Activated T-cell treated with anti-CD3 and anti-CD28 coated beads, Interleukin-2, amount 50 U/mL, for 48 hours (primary cell): ENCODE measurements at places on chromosomes 5 and 9.

- DNase-seq = no peak
These were observed 3.0 kb upstream of the C9orf153 start for GRCh38 chr9:86262492-86262891.

GRCh38 chr9:8140557-8140956 is 341.0 kb upstream of the DMAC1 start:
- DNase-seq = no peak

DNA sequence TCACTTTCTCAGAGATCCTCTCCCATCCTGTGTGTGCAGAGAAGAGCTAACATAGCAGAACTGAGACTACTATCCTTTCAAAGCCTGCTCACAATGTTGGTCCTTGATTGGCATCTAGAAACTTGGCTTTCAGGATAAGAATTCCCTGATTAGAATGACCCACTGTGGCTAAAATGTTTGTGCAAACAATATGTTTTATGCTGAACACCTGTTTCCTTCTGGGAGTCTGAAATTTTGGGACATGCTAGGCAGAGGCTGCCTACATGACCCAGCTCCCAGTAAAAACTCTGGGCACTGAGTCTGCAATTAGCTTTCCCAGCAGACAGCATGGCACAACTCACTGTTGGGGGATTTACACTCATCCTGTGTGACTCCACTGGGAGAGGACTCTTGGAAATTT is 78.9 kb downstream of the CFAP95 start:
- DNase-seq = no peak

GRCh38 chr9:316382-316965 is 101.8 kb downstream of the DOCK8 start:
- no peak for DNase-seq

DNA sequence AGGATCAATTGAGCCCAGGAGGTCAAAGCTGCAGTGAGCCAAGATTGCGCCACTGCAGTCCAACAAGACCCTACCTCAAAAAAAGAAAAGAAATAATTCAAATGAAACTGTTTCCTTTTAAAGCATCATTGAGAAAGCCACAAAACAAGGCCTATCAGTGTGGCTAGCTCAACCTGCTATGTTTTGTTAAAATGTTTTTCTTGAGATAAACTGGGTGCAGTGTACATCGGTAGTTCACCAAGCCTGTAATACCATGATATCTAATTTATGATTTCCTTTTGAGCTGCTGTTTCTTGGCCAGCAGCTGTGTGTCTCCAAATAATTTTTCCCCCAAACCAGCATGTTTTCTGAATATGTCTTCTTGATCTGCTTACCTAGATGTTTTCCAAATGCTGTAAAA is 97.3 kb upstream of the GOLGA1 start:
- no peak for DNase-seq

DNA sequence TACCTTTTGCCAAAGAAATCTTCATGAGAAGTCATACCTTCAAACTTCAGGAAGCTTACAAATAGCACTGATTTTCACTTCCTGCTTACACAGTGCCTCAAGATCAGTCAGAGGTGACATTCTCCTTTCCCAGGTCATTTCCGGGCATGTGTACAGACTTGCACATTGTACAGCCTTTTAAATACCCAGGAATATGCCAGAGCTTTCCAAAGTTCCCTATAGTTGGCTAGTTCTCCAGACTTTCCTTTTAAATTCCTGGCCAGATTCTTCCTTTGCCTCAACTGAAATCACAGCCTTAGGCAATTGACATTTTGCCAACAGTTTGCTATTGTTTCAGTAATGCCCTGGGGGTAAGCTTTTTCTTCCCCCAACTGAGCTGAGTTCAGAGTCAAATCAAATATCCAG is 47.2 kb downstream of the RFX3 start:
- DNase-seq = no peak

DNA sequence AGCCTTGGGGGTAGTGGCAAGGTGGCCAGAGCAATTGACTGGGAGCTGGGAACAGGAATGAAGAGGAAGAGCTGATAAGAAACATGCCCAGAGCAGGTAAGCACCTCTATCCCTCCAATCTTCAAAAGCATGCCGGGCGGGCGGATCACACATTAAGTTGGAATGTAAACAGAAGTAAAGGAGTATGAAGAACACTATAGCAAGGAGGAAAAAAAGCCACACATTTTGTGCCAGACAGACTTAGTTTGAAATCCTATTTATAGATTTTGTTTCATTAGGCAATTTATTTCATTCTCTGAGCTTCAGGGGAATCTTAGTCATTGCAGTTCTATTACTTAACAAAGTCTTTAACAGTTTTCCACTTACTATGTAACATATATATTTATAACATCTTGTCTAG is 173.9 kb upstream of the TNC start:
- no peak for DNase-seq

GRCh38 chr9:133677126-133678010 is 41.2 kb downstream of the DBH start:
- peak; percentile 61 for DNase-seq

GRCh38 chr5:107451028-107451427 is 219.7 kb downstream of the EFNA5 start:
- DNase-seq = no peak

- DNase-seq = no peak
These were observed 111.4 kb downstream of the FANCC start for GRCh38 chr9:95206143-95206542.

DNA sequence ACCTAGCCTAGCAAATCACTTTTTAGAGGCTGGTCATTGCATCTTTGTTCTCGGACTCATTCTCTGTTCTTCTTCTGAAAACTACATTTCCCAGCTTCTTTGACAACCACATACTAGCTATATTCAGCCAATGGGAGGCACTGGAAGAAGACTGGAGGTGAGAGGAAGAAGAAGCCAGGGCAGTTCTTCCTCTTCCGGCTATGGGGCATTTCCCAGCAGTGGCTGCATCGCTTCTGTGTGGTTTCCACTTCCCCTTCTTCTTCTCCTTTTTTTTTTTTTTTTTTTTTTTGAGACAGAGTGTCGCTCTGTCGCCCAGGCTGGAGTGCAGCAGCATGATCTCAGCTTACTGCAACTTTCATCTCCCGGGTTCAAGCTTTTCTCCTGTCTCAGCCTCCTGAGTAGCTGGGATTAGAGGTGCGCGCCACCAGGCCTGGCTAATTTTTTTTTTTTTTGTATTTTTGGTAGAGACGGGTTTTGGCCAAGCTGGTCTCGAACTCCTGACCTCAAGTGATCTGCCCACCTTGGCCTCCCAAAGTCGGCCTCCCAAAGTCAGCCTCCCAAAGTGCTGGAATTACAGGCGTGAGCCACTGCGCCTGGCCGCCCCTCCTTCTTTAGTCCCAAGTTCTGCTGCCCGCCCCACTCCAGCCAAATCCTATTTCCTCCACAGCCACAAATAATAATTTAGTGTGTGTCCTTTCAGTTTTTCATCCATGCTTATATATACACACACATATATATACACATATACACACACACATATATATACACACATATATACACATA is 6.9 kb upstream of the UBAP1 start:
- no peak for DNase-seq

DNA sequence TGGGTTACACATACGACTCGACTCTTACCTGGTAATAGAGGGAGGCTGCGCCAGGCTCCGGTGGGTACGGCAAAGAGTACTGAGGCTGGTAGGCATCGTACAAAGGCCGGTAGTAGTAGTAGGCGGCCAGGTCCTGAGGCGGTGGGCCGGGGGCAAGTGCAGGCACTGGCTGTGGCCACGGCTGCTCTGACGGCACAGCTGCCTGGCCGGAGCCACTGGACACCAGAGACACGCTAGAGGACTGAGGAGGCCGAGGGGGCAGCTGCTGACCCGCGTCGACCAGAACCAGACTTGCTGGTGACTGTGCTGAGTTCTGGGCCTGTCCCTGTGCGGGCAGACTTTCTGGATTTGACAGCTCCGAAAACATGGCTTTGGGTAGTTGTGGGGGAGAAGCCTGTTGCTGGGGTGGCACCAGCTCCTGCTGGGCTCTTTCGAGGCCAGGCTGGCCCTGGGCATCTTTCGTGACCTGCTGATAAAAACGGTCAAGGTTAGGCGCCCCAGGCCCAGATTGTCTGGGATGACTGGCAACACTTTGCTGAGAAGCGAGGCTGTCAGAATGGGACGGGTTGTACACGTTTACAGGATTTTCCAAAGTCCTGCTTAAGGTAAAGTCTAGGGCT is 8.7 kb downstream of the SEC16A start:
- DNase-seq = no peak

- no peak for DNase-seq
These were observed 161.0 kb downstream of the SLC25A46 start for GRCh38 chr5:110899566-110900412.
